ENCODE measurements at places on chromosomes 13 and 19. TPM values are rescaled to one million over a fixed set of nuclear protein-coding genes. Genes with fewer than 3 reads are reported as not detected.

ZNF780B gene
- polyA plus RNA-seq: 10.8 TPM

NCAN gene
- 0.08 TPM for polyA plus RNA-seq

SPTBN4 gene
- 0.23 TPM for polyA plus RNA-seq

KCNN1 gene
- polyA plus RNA-seq: 1.2 TPM

PCDH20 gene
- 2.0 TPM for polyA plus RNA-seq

NOVA2 gene
- polyA plus RNA-seq: 3.2 TPM

ADAMTSL5 gene
- 7.2 TPM for polyA plus RNA-seq

MAP4K1 gene
- polyA plus RNA-seq: 4.7 TPM

GPR42 gene
- not detected for polyA plus RNA-seq

CBY2 gene
- polyA plus RNA-seq: not detected

DNA sequence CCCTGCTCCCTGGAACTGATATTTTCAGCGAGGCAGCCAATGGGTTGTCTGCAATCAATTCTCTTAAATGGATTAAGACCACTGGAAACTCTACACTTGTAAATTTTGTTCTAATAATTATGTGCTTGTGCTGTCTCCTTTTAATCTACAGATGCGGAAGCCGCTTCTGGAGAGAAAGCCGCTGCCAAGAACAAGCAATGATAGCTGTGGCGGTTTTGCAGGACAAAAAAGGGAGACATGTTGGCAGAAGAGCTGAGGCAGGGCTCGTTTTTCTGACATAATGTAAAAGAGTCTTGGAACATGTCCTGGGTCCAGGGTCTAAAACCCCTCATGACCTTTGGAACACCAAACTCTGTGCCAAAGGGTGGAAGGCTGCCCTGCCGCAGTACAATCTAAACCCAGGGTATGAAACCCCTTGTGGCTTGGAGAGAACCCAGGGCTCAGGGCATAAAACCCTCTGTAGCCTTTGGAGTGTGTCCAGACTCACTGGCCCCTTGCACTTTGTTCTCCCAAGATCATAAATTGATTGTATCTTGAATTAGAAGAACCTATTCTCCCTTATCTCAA is 12.7 kb downstream of the ZNF417 start:
- no peak for DNase-seq

- peak; percentile 59 for DNase-seq
Observed at GRCh38 chr13:34421858-34422475, 520.1 kb upstream of the NBEA start.

GRCh38 chr19:55081770-55082019 is 6.0 kb downstream of the EPS8L1 start:
- DNase-seq: no peak

DNA sequence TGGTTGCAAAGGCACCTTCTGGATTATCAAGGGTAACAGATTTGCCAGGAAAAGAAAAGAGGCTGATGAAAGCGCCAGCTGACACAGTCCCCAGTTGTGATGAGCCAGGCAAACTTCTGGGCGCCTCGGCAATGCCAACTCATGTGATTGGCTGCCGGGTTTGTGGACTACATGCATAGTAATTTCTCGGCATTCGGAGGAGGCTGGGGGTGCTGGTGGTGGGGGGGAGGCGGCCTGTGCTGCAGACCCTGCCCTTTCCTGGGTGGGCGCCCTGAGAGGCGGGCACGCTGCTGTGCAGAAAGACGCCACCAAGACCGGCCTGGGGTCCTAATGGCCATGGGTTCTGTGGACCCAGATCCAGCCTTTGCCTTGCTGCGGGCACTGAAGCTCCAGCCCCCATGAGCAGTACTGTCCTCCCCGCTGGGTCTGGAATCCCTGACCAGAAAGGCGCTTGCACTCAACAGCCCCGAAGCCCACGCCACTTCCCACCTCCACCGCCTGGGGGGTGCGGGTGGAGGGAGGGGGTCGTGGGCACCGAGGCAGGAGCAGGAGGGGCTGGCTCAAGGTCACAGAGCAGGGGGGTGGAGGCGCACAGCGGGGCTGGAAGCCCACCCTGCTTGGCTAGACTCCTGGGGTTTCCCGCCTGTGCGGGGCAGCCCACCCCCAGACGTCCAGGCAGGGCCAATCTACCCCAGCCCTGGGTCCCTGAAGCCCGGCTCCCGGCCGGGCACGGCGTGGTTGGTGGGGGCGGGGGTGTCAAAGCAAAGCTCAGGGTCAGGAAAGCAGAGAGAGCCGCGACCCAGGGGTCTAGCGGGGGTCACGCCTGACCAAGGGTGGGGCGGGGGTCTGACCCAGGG is 1.0 kb downstream of the DIRAS1 start:
- no peak for DNase-seq

GRCh38 chr13:106048386-106048785 is 487.1 kb downstream of the EFNB2 start:
- DNase-seq: no peak

- no peak for DNase-seq
Observed at GRCh38 chr19:21850656-21851255, 14.8 kb upstream of the ZNF43 start.

DNA sequence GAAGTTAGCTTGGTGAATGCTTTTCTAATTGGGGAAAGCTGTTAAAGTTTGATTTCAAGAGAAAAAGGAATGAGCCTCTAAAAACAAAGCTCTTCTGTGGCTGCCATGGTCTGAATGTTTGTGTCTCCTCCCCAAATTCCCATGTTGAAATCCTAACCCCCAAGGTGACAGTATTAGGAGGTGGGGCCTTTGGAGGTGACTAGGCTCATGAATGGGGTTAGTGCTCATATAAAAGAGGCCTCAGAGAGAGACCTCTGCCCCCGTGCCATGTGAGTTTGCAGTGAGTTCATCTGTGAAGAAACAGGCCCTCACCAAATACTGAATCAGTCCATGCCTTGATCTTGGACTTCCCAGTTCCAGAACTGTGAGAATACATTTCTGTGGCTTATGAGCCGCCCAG is 56.5 kb downstream of the ARHGEF7 start:
- DNase-seq: no peak

DNA sequence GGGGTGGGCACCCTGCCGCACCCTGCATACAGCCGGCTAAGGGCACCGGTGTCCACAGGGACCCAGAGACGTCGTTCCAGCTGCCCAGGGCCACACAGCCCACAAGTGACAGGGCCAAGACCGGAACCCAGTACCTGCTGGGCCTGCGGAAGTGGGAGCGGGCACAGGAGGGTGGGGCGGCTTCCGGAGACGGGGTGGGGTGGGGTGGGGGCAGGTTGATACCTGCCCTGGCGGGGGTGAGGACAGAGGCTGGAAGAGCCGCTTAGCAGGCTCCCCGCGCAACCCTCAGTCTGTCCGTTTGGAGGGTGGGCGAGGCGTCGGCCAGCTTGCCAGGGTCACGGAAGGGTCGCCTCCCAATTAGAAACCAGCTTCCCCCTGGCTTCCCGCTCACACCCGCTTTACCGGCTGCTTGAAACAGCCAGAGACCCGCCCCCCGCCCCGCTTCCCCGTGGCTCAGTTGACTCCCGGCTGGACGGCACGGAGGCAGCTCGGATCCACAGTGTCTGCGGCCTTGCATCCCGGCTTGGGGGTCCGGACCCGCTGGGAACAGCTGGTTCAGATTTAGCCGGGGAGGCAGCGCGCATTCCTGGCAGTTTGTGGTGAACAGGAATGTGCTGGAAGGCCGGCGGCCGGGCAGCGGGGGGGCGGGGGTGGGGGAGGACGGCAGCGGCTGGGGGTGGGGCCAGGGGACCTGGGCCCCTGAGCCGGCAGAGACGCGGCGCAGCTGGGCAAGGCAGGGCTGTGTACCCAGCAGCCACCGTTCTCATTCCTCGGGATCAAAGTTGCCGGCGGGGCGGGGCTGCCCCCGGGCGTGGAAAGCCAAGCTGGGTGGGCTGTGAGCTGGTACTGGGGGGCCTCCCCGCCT is 1.9 kb downstream of the CNN2 start:
- DNase-seq: peak; percentile 87

- DNase-seq: no peak
Observed at GRCh38 chr13:22288496-22288895, 617.6 kb downstream of the FGF9 start.

GRCh38 chr19:4969772-4970531 is 1.0 kb downstream of the KDM4B start:
- peak; percentile 48 for DNase-seq

- no peak for DNase-seq
Observed at GRCh38 chr19:8897106-8897505, 64.9 kb downstream of the MBD3L1 start.
